ENCODE measurements at places on chromosomes 11 and 22. TPM values are rescaled to one million over a fixed set of nuclear protein-coding genes. Genes with fewer than 3 reads are reported as not detected.
A peak's percentile ranks its signal among the peaks of the same experiment; 100 is the strongest.

DNA sequence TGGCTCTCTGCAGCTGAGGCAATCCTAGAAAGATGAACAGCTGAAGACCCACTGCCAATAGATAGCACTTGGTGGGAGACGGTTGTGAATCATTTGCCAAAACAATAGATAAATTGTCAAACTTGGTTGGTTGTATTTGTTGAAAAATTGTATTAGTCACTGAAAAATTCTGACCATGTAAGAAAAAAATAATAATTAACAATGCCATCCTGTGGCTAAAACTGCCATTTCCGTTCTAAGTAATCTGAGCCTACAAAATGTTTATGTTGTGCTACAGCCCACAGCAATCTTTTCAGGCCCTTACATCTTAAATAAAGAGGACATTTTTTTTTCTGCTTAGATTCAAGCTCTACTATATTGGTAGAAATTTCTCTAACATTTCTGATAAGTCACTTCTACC, 103.2 kb upstream of the ANO3 start:
- no peak for DNase-seq

GRCh38 chr22:23534201-23534850, 45.8 kb downstream of the IGLL1 start:
- peak; percentile 60 for DNase-seq

- no peak for DNase-seq
Measured at GRCh38 chr11:124891373-124891861, 6.2 kb downstream of the ROBO4 start.

- DNase-seq, result no peak
Measured at GRCh38 chr22:17281026-17281425, 61.8 kb upstream of the ADA2 start.

DNA sequence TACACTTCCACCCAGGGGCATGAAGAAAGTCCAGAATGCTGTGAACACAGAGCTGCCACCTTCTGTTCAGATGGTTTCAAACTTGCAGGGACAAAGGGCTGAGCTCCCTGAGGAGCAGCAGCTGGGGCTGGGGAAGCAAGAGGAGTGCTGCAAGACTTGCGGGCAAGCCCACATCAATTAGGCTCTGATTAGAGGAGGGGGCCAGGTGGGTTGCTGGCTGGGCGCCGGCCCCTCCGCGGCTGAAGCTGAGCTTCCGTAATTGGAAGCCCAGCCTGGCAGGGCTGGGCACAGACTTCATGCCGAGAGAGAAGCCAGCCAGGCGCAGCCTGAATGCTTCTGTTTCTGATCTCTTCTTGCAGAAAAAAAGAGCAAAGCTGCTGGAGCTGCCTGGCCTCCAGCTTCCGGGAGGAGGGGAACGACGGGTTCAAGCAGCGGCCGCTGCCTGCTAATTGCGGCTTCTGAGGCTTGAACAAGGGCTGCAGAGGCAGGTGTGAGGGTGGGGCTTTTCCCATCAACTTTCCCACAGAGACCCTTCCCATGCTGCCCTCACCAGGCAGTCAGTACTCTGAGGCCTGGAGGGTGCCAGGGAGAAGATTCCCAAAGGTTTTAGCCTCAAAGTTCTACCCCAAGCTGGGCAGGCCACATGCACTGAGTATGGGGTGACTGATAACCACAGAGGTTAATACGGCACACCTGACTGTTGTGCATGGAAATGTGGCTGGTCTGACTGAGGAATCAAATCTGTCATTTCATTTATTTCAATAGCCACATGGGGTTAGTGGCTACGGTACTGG, 91.1 kb upstream of the LMO1 start:
- peak; percentile 27 for DNase-seq

GRCh38 chr11:129979046-129979605, 23.5 kb downstream of the PRDM10 start:
- no peak for DNase-seq

DNA sequence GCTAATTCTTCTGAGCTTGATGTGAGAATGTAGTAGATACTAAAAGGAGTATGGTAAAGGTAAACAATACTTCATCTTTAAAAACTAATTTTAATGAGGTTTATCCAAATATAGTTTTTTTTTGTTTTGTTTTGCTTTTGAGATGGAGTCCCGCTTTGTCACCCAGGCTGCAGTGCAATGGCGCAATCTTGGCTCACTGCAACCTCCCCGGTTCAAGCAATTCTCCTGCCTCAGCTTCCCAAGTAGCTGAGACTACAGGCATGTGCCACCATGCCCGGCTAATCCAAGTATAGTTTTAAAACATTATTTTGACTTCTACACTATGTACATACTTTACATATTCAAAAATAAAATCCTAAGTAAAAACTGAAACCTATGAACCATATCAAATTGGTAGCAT, 4.1 kb downstream of the ZBTB44 start:
- no peak for DNase-seq

DNA sequence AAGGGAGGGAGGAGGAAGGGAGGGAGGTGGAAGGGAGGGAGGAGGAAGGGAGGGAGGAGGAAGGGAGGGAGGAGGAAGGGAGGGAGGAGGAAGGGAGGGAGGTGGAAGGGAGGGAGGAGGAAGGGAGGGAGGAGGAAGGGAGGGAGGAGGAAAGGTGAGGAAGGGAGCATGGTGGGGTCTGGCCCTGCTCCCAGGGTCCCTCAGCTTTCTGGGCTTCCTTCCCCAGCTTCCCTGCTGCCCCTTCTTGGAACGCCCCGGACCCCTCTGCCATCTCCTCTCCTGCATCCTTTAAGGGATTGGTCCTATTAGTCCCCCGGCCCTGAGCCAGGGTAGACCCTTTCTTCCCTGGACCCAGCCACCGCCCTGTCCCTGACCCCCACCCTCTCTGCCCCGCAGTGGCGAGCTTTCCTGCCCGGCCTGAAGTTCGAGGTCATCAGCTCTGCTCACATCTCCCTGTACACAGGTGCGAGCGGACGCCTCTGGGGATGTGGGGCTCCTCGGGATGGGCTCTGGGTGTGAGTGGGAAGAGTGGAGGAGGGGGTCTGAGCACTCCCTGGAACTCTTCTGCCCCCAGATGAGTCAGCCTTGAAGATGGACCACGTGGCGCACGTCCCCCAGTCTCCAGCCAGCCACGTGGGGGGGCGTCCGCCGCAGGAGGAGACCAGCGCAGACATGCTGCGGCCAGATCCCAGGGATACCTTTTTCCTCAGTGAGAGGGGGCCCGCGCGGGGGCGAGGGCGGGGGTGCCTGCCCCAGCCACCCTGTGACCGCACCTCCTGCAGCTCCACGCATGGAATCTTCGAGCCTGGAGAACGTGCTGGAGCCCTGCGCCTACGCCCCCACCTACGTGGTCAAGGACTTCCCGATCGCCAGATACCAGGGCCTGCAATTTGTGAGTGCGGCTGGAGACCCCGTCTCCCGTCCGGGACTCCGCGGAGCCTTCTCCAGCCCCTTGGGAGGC, 6.0 kb downstream of the B4GALNT4 start:
- DNase-seq, result no peak

DNA sequence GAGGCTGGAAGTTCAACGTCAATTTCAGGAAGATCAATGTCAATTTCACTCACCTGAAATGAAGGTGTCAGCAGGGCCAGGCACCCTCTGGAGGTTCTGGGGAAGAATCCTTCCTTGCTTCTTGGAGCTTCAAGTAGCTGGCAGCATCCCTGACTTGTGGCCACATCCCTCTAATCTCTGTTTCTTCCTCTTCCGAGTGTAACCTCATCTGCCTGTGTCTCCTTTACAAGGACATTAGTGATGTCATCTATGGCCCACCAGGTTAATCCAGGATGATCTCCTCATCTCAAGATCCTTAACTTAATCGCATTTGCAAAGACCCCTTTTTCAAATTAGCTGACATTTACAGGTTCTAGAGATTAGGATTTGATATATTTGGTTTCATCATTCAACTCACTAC, 240.8 kb upstream of the MTNR1B start:
- DNase-seq, result no peak

GRCh38 chr11:7170431-7170830, 81.3 kb upstream of the SYT9 start:
- DNase-seq, result no peak

DNA sequence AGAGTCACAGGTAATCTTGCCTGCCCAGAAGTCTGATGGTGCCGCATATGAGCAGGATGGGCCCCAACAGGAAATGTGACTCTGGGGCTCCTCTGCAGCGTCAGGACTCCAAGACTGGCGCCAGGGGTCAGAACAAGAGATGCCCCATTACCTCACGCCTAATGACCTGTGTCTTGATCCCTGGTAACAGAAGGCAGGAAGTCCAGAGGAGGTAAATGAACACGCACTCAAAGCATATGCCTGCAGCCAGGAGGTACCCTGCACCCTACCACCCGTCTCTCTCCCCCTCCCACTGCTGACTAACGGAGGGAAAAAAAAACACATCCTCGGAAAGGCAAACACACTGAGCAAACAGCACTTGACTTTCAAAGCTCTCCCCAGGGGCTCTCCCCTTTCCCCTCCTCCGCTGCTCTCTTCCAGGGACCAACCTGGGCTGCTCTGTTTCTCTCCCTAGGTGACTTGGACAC, 37.3 kb downstream of the ABCC8 start:
- DNase-seq, result no peak

GRCh38 chr11:63762654-63763495, 5.7 kb downstream of the ZFTA start:
- DNase-seq, result peak; percentile 83

GRCh38 chr22:28410050-28410816, 269.4 kb downstream of the TTC28 start:
- DNase-seq, result no peak

DNA sequence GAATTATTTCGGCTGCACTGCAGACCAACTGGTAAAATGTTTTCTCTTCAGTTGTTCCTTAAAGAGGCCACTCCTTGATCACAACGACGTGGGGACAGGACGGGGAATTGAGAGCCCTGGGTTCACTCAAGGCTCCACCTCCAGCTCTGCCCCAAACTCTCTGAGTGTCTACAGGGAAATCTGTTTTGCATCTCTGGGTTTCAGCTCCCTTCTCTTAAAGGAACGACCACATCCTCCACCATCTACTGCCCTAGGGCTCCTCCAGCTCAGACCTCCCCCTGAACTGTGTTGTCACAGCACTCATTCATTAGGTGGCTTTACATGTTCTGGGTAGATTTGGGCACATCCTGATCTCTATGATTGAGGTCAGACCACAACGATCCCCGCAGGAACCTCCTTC, 5.1 kb upstream of the PPFIA1 start:
- no peak for DNase-seq

GRCh38 chr22:37220543-37220981, 8.3 kb upstream of the SSTR3 start:
- no peak for DNase-seq

DNA sequence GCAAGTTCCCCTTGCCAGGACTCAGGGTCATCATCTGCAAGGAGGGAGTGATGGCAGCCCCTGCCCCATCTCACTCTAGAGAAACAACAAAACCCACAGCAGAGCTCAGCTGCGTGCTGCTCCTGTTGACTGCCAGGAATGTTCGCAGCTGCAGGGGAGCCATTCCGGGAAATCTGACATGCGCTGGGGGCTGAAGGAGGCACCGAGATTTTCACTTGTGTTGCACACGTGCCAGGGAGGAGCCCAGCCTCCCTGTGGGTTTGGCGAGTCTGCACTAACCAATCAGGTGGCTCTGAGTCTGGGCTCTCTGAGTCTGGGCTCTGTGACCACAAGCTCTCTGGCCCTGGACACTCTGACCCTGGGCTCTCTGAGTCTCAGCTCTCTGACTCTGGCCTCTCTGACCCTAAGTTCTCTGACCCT, 10.5 kb downstream of the FGF3 start:
- no peak for DNase-seq

- DNase-seq, result no peak
Measured at GRCh38 chr22:45090497-45090910, 73.2 kb upstream of the NUP50 start.

DNA sequence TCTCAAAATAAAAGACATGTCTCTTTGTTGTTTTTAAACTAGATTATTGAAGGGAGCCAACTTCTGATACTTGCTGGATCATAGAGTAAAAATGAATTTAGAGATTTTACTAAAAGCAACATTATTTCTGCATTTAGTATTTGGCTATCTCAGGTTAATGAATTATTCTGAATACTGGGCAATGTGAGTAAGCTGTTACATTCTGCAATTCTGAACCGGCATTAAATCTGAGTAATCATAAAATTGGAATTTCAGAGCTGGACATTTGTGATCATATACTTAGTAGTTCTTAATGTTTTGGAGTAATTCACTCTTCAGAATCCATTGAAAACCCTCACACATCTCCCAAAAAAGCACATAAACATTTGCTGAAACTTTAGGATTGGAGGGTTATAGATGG, 11.5 kb downstream of the POLD3 start:
- DNase-seq, result no peak

DNA sequence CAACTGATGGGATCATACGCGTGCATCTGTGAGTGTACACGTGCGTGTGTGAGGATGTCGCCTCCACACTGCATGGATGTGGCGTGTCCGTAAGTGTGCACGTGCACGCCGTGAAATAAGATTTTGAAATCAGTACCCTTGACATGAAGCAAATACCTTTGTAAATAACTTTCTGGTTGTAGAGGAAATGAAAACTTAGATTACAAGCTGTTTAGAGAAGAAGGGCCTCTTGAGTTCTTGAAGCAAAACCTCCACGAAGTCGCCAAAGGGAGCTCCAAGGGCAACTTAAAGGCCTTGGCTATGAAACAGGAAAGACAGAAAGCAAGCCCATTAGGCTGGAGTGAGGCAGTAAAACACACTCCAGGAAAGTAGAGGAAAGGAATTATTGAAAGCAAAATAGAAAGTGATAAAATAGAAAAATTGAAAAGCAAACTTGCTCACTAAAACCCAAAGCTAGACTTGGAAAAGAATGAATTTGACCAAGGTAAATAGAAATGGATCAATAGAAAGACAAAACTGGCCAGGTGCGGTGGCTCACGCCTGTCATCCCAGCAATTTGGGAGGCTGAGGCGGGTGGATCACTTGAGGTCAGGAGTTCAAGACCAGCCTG, 29.7 kb upstream of the TOLLIP start:
- no peak for DNase-seq

DNA sequence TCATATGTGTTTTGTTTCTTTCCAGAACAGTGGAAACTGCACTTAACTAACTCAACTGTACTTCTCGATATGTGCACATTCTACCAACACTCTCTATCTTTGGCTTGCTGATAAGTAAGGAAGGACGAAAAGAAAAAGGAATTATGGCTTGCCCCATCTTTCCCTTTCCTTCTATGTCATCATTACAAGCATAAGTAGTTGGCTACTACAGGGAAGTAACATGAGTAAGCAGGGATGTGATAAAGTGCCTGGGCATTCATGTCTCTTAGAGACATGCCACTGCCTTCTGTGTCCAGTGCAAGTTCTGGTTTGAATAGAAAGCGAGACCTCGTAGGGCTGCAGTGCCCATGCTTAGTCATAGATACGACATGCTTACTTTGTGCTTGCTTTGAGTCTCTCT, 342.5 kb downstream of the ETS1 start:
- no peak for DNase-seq

GRCh38 chr11:64768300-64768694, 8.5 kb upstream of the PYGM start:
- DNase-seq, result no peak

GRCh38 chr22:48685767-48686166, 1141.9 kb downstream of the BRD1 start:
- no peak for DNase-seq

GRCh38 chr22:22553735-22554586, 5.1 kb downstream of the PRAME start:
- no peak for DNase-seq

LIF gene
- total RNA-seq, result 6.6 TPM

VSIG10L2 gene
- total RNA-seq, result 0.48 TPM

APOL4 gene
- total RNA-seq, result 7.0 TPM

GRM5 gene
- 4.3 TPM for total RNA-seq

SHANK3 gene
- 62.9 TPM for total RNA-seq

CCDC157 gene
- 0.87 TPM for total RNA-seq

SCN2B gene
- not detected for total RNA-seq

GGTLC3 gene
- total RNA-seq, result not detected

CHADL gene
- total RNA-seq, result 2.7 TPM

PATE2 gene
- total RNA-seq, result not detected

MIOX gene
- total RNA-seq, result not detected

CD81 gene
- 538 TPM for total RNA-seq

SPDYC gene
- total RNA-seq, result not detected

Data from aorta (tissue), 5 donors.